ENCODE measurements at places on chromosomes 4 and X. TPM values are rescaled to one million over a fixed set of nuclear protein-coding genes. Genes with fewer than 3 reads are reported as not detected.

AFAP1 gene
- total RNA-seq, result 34.5 TPM

SRPK3 gene
- 6.7 TPM for total RNA-seq

GPC4 gene
- total RNA-seq, result 24.5 TPM

DNA sequence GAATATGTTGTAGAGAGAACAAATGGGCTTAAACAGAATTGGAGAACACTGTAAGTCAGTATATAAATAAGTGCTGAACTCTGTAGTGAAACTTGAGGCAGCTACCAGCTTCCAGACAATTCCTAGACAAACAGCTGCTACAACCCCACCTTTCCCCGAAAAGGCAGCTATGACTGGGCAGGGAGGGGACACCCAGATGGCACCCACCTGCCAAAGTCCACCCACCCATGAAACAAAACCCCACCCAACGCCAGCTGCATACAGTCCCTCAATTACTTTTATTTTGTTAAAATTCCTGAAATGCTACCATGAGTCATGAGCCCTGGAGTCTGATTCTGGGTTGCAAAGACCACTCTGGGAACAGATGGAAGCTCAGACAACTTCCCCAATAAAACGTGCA, 24.4 kb downstream of the RELL1 start:
- peak; percentile 35 for DNase-seq

DNA sequence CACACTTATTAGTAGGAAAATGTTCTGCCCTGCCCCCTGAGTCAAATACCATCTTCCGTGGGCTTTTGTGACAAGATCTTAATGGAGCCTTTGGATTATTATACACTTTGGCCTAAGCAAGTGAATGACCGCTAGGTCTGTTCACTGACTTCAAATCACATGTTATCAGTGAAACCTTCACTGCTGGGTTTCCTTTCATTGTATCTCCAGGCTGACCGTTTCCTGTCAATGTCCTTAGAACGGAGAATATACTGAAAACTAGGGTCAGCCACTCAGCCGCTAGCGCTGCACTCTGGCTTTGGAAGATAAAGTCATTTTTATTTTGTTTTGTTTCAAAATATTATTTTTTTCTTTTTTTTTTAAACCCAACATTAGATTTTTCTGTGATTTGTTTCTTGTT, 107.0 kb upstream of the TLL1 start:
- DNase-seq, result no peak

- no peak for DNase-seq
Observed at GRCh38 chr4:907103-907400, 25.1 kb downstream of the GAK start.

DNA sequence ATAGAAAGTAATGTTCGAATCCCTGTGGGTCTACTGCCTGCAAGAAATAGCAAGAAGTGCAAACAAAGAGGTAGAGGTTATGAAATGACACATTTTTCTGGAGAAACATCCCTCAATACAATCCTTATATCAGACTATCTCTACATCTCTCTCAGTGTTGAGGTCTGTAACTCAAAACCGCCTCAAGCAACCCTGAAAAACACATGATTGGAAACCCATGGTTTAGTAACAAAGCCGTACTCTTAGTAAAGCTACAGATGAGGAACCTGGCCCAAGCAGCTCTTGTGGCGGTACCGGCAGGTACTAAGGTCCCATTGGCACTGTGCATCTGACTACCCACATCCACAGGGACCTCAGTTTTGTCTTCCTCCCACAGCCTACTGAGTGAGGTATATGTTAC, 53.9 kb downstream of the IRF2 start:
- no peak for DNase-seq
